ENCODE measurements at places on chromosomes 2 and 18.

- DNase-seq: no peak
Measured at GRCh38 chr2:127498386-127498785, 27.9 kb downstream of the IWS1 start.

DNA sequence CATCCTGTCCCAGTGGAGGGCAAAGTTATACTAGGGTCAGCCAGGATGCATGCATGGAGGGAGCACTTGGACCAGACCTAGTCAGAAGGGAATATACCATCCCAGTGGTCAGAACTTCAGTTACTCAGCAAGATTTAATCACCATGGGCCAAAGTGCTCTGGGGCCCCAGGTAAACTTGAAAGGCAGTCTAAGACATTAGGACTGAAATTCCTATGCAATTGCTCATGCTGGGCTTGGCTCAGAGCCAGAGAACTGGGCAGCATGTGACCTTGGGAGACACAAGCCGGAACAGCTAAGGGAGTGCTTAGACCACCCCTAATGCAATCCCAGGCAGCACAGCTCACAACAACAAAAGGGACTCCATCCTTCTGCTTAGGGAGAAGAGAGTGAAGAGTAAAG lies 401.3 kb downstream of the KCNJ3 start:
- no peak for DNase-seq

- no peak for DNase-seq
Measured at GRCh38 chr2:113940891-113941290, 51.0 kb downstream of the ACTR3 start.

DNA sequence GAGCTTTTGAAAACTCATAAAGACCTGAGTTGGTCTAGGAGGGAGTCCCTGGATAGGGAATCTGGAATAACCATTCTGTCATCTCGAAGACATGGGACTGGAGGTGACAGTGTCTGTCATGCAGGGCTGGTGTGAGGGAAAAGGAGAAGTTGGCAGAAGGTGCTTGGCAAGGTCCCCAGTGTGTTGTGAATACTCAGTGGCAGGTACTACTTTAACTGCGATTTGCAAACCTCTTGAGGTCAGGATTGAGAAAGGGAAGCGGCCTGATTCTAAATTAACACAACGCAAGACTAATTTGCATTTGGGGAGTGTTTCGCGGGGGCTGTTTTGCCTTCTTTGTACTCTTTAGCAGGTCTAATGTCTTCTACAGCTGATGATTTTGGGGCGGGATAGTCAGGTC lies 77.0 kb upstream of the TMEM200C start:
- no peak for DNase-seq

GRCh38 chr18:42155024-42155423 lies 200.0 kb downstream of the PIK3C3 start:
- DNase-seq: no peak

DNA sequence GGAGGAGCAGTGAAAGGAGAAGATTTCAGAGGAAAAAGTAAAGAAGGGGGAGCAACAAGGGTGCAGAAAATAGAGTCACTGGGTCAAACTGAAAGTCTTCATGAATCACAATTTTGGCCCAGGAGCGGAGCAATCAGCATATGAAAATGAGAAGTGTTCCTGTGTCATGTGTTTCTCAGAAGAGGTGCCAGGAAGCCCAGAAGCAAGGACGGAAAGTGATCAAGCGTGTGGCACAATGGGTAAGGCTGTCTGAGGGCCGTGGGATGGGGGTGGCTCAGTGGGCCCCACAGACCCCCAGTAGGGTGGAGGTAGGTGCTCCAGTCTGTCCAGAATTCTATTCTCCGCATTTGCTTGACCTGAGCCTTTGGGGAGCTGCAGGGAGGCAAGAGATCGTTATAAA lies 44.2 kb downstream of the SP140 start:
- DNase-seq: no peak

DNA sequence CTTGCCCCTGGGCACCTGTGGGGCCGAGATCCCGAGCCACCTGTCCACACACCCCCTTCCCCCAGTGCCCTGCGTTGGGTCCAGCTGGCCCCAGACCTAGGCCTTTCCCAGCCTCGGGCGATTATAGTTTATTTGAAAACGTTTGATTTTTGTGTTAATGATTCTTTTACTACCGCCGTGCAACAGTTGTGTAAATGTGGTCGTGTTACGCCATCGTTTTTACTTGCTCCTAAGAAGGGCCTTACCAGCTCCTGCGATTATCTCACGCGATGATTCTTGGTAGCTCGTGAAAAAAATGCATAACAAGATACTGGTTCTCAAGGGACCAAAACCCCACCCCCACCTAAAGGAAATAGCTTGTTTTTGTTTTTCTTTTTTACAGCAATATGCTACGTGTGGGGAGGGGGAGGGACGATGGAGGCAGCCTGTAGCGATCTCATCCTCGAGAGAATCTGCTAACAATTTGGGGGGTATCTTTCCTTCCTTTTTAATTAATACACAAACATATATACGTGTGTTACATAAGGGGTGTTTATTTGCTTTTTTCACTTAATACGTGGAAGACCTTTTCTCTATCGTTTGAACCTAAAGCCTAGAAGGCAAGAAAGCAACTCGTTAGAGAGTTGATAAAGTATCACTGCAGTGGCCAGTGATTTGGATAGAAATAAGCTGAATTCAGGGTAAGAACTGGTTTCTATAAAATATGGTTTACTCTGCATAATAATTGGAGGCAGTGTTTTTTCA lies 1.0 kb downstream of the ZDBF2 start:
- no peak for DNase-seq

DNA sequence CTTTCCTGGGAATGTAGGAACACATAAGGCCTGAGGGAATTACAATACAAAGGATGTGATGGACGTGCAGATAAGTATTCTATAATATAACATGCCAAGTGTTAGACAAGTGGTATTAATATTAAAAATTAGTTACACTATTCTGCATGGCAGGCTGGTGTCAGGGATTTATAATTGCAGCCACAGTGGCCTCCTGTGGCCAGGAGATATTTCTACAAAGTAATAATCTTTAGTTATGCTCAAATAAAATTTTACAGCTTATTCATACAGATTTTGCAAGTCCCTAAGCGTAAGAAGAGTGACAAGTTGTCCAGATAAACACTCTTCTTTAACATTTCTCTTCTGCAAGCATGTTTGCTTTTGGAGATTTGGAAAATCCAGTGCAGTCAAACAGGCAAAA lies 90.4 kb upstream of the CBLN2 start:
- DNase-seq: no peak

DNA sequence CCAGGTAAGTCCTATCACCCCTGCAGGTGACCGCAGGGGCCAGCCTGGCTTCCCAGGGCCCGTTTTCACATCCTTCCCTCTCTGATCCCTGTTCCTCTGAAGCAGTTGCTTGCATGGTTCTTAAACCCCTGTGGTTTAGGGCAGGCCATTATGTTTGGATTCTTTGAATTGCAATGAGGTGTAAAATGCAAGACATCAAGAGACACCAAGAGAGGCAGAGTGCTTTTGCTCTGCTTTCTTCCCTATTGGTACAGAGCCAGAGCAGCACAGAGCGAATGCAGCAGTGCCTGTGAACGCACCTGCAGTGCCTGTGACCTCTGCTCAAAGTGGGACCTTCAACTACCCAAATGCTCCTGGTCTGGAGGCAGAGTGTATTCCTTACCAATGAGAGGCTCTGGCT lies 7.6 kb downstream of the RFX8 start:
- no peak for DNase-seq

- no peak for DNase-seq
Measured at GRCh38 chr2:40228310-40228709, 223.6 kb downstream of the SLC8A1 start.

GRCh38 chr2:31937741-31938140 lies 73.1 kb downstream of the MEMO1 start:
- DNase-seq: no peak

GRCh38 chr2:104447831-104448434 lies 406.0 kb upstream of the POU3F3 start:
- no peak for DNase-seq

GRCh38 chr2:114082731-114083433 lies 193.0 kb downstream of the ACTR3 start:
- no peak for DNase-seq

- no peak for DNase-seq
Measured at GRCh38 chr2:226760412-226761194, 39.0 kb downstream of the IRS1 start.

DNA sequence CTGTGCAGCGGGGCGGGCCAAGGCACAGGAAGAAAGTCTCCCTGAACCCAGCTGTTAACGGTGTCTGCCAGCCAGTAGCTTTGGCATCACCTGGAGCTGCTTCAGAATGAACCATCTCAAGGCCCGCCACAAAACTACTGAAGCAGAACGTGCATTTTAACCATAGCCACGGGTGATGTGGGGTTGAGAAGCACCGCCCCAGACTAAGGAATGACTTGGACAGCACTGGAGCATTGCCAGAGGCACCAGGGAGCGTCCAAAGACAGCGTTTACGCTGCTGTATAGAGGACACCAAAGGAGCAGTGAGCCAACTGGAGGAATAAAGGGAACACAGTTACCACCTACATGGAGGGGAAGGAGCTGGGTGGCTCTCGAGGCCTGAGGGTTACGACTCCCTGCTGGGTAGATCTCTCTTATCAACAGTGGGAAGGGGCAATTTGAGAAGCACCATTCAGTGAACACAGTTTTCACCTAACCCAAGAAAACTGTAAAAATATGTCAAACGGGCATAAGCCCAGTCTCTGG lies 28.4 kb upstream of the LONRF2 start:
- no peak for DNase-seq

DNA sequence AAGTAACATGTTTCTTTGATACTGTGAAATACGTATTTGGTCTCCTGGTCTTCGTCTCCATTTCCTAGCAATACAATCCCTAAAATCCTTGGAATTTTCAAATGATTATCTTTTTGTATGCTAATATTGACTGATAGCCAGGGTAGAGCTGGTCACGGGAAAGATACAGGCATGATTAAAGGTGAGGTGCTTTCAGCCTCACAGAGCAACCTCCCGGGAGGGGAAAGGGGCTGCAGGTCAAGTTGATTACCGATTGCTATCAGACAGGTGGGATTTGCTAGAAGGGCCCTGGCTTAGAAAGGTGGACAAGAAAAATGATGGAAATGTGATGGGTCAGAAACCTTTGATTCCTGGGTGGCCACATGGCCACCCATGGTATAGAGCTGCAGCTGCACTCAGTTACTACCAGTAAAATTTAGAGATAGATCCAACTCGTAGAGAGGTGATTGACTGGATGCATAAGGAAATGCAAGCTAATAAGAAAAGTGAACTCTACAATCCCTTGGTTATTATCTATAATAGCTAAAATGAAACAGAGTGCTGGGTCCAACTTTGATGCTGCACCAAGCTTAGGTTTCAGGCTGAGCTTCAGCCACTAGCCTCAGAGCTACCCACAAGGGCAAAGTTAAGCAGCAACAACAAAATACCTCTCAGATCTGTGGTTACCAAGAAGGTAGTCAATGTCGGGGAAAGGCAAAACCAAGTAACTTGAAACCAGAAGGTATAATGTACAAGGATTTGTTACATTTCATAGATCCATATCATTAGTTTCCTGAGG lies 15.3 kb downstream of the YPEL5 start:
- DNase-seq: no peak

DNA sequence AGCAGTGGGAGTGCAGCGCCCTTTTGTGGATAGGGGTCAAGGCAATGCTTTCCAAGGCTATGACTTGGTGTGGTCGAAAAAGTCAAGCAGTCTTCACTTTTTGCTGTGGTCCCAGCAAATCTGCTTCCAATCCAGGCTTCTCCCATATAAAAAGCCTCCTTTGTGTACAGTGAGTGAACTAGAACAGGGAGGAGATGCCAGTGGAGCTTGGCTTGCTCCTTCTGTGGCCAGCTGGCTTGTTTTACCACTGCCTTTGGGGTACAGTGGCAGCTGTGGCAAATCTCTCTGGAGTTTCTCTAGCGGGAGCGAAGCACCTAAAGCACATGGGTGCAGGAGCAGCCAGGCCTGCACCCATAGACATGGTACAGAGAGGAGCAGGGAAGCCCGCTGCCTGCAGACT lies 103.5 kb downstream of the MSH2 start:
- no peak for DNase-seq

- no peak for DNase-seq
Measured at GRCh38 chr18:44356566-44357157, 324.0 kb upstream of the SETBP1 start.

- no peak for DNase-seq
Measured at GRCh38 chr18:75840131-75840530, 412.6 kb upstream of the SMIM21 start.

GRCh38 chr2:172281648-172282570 lies 145.5 kb upstream of the ITGA6 start:
- no peak for DNase-seq

GRCh38 chr2:44578471-44579093 lies 216.8 kb downstream of the CAMKMT start:
- DNase-seq: no peak

GRCh38 chr2:238859636-238860347 lies 11.9 kb downstream of the TWIST2 start:
- DNase-seq: no peak

DNA sequence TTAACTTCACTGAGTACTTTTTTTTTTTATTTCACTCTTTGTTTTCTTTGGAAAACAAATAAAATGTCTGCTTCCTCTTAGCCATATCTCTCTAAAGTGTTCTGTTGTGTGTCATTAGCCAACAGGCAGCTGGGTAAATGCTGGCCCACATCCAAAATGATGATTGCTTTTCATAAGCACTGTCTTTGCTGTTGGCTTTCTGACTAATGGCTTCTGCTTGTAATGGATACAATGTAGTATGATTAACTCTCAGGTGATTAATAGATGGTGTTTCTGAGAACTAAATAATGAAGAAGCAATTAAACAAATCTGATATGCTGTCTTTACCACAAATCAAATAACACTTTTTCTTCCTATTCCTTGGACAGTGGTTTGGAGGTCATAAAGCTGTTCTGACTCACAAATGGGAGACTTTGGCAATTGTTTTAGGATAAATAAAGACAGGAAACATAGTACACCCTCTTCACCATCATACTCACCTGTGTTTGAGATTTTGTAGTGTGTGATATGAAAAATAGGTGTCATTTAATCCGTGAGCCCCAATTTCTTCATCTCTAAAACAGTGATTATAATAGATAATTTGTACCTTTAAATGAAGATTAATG lies 888.4 kb downstream of the TSN start:
- no peak for DNase-seq

GRCh38 chr2:147355706-147356105 lies 489.1 kb upstream of the ACVR2A start:
- DNase-seq: no peak

DNA sequence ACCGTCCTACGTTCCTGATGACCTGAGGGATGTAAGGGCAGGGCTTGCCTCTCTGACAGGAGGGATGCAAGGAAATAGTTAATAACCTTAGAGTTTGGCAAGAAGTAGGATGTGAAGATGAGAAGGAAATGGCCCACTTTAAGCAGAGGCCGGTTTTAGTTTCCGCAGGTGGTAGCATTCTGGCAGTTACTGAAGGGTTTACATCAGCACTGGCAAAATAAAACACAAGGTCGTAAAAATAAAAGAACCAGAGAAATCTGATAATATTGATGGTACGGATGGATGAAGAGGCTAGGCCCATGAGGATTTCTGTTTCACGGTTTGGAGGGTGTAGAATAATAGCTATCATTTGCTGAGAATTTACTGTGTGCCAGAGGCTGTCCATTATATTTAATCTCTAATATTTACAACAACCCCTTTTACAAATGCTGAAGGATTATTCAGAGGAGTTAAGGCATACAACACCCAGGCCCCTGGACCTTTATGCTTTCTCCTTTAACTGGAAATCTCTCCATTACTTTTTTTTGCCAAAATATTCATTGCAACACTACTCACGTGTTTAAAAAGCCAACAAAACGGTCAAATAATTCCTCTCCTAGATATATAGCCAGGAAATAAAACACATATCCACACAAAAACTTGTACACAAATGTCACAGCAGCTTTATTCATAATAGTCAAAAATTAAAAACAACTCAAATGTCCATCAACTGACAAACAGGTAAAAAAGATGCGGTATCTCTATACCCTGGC lies 28.5 kb downstream of the DAPL1 start:
- DNase-seq: no peak

GRCh38 chr2:102839668-102840388 lies 78.0 kb downstream of the TMEM182 start:
- no peak for DNase-seq

Measured in stimulated activated CD8-positive, alpha-beta memory T cell treated with anti-CD3 and anti-CD28 coated beads, Interleukin-4, amount 100 ng/mL, for 24 hours (primary cell).